ENCODE measurements at places on chromosomes 1 and 21. TPM values are rescaled to one million over a fixed set of nuclear protein-coding genes. Genes with fewer than 3 reads are reported as not detected.

ZNF684 gene
- total RNA-seq, result 6.0 TPM

C1orf141 gene
- total RNA-seq, result not detected

RGSL1 gene
- total RNA-seq, result not detected

FCGR2B gene
- total RNA-seq, result 0.22 TPM

NGF gene
- total RNA-seq, result 3.2 TPM

UBXN10 gene
- 0.22 TPM for total RNA-seq

FUCA1 gene
- total RNA-seq, result 20.4 TPM

AIRE gene
- 0.04 TPM for total RNA-seq

BPNT1 gene
- 14.5 TPM for total RNA-seq

GRCh38 chr21:24470852-24471251 lies 1136.4 kb downstream of the MRPL39 start:
- no peak for DNase-seq
- no peaks in the 10 kb centered on the region for H3K27me3 ChIP-seq
- no peaks in the 10 kb centered on the region for H3K4me1 ChIP-seq
- no peak overlapping the region for H3K4me3 ChIP-seq

GRCh38 chr1:244306544-244306943 lies 145.2 kb downstream of the ADSS2 start:
- no peak for DNase-seq
- no peak overlapping the region for H3K27ac ChIP-seq
- no peaks in the 10 kb centered on the region for H3K36me3 ChIP-seq
- no peak overlapping the region for H3K4me3 ChIP-seq

DNA sequence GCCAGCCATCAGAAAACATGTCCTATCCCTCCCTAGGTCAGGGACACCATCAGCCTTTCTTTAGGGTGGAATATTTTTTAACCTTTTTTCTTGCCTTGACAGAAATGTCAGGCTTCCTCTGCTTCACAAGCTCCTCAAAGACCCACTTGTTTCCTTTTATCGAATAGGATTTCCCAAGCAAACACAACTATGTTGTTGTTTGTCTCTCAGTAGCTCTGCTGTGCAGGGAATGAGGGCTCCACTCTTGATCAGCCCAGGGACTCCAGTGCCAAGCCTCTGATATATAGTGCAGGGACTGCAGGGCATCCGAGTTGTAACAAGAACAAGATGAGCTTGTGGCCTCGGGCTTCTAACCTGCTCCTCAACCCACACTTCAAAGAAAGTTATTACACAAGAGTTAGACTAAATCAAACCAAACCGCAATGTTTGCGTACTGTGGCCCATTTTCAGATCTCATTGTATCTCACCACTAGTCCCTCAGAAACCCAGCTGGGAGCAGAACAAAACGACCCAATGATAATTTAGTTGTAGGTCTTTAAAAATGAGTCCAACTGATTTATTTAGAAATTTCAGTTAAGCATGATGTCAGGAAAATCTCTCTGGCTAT lies 108.1 kb downstream of the ATG4C start:
- no peaks in the 10 kb centered on the region for H3K4me1 ChIP-seq
- no peaks in the 10 kb centered on the region for H3K36me3 ChIP-seq
- H3K27me3 ChIP-seq, result peaks cover 2% of the 10 kb centered on the region
- DNase-seq, result no peak

DNA sequence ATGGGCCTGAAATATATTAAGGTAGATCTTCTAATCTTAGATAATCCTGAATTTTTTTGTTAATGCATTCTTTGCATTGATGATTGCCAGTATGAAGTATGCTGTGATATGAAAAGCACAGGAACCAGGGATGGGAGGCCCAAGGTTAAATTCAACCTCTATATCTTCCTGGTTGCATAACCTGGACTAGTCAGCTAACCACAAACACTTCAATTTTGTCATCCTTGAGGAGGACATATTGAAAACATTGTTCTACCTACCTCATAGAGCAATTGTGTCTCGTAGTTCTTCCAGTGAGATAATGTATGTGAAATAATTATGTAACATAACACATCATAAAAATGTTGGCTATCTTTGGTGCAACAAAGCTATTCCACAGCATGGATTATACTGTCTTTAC lies 25.6 kb downstream of the PDC start:
- H3K27ac ChIP-seq, result no peak overlapping the region
- H3K4me3 ChIP-seq, result no peak overlapping the region
- H3K36me3 ChIP-seq, result no peaks in the 10 kb centered on the region

DNA sequence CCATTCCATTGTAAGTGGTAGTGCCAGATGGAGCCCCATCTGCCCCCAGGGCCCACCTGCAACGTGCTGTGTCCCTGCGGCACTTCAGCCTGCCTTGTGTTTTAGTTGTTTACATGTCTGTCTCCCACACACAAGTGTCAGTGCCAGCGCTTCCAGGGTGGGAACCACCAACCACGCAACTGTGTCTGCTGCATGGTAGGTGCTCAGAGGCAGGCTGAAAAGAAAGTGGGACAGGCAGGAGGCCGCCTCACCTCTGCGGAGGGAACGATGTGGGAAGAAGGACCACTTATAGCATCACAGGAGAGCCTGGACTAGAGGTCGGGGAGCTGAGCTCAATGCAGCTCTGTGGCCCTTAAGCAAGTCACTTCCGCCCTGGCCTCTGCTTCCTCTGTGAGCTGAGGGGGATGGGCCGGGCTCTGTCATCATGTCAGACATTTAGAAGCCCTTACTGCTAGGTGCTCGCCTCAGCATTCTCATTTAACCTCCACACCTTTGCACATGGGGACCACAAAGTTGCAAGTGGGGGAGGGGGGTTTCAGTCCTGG lies 17.9 kb downstream of the SLC9A1 start:
- peak overlapping the region; percentile 71 for H3K27ac ChIP-seq
- H3K36me3 ChIP-seq, result peaks cover 4% of the 10 kb centered on the region
- no peak overlapping the region for H3K4me3 ChIP-seq
- H3K4me1 ChIP-seq, result peaks cover 48% of the 10 kb centered on the region

- peak within 1 kb of the TSS; percentile 57 for H3K4me3 ChIP-seq
- peaks cover 23% of the 10 kb centered on the region for H3K4me1 ChIP-seq
- H3K36me3 ChIP-seq, result no peaks in the 10 kb centered on the region
- no peak for DNase-seq
- no peak within 1 kb of the TSS for H3K27ac ChIP-seq
- peaks cover 18% of the 10 kb centered on the region for H3K27me3 ChIP-seq
Observed at GRCh38 chr21:42513151-42513984, at the start of gene SLC37A1. Gene SLC37A1 (plus strand): TSS chr21:42513852. CDS start chr21:42518455, 4,603 bp downstream.

DNA sequence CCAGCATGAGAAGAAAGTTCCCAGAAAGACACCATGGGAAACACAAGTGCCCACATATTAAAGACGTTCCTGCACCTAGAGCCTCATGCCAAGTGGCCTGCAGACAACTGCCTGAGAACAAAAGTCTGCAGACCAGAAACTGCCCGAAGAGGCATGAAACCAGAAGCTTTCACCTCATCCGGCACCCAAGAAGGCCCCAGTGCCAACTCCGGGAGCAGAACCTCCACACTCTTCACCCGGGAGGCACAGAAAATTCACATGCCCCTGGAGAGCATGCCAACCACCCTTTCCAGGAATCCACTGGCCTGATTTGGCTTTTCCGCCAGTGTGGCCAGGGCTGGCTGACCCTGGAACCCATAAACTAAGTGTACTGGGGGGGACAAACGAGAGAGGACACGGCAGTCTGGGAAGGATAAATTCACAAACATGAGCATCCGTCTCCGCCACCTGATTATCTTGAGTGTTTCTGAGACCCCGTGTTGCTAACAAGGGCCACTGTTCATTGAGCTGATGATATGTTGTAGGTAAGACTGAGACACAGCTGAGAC lies 6.8 kb downstream of the TFF2 start:
- no peak overlapping the region for H3K27ac ChIP-seq
- no peak for DNase-seq
- no peaks in the 10 kb centered on the region for H3K4me1 ChIP-seq
- no peaks in the 10 kb centered on the region for H3K36me3 ChIP-seq
- no peak overlapping the region for H3K4me3 ChIP-seq
- H3K27me3 ChIP-seq, result peaks cover 3% of the 10 kb centered on the region

DNA sequence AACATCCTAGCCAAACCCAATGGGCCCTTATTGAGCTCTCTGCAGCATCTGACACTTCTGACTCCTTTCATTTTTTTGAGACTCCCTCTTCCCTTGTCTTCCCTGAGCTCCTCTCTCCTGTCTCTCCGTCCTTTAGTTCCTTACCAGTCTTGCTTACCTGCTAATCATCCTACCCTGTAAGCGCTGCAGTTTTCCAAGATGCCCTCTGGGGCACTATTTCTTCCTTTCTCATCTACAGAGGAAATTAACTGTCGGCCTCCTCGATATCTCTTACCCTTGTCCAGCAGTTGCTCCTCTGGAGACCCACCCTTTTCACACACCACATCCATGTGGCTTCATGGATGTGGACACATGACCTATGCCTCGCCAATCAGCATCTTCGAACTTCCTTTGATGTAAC lies 6.8 kb downstream of the GPR161 start:
- no peak for DNase-seq
- H3K27me3 ChIP-seq, result no peaks in the 10 kb centered on the region
- peaks cover 2% of the 10 kb centered on the region for H3K4me1 ChIP-seq
- no peak overlapping the region for H3K27ac ChIP-seq

GRCh38 chr1:205287767-205288559 lies 33.6 kb downstream of the NUAK2 start:
- H3K4me3 ChIP-seq, result no peak overlapping the region
- DNase-seq, result peak; percentile 79
- no peaks in the 10 kb centered on the region for H3K36me3 ChIP-seq
- H3K27me3 ChIP-seq, result no peaks in the 10 kb centered on the region

DNA sequence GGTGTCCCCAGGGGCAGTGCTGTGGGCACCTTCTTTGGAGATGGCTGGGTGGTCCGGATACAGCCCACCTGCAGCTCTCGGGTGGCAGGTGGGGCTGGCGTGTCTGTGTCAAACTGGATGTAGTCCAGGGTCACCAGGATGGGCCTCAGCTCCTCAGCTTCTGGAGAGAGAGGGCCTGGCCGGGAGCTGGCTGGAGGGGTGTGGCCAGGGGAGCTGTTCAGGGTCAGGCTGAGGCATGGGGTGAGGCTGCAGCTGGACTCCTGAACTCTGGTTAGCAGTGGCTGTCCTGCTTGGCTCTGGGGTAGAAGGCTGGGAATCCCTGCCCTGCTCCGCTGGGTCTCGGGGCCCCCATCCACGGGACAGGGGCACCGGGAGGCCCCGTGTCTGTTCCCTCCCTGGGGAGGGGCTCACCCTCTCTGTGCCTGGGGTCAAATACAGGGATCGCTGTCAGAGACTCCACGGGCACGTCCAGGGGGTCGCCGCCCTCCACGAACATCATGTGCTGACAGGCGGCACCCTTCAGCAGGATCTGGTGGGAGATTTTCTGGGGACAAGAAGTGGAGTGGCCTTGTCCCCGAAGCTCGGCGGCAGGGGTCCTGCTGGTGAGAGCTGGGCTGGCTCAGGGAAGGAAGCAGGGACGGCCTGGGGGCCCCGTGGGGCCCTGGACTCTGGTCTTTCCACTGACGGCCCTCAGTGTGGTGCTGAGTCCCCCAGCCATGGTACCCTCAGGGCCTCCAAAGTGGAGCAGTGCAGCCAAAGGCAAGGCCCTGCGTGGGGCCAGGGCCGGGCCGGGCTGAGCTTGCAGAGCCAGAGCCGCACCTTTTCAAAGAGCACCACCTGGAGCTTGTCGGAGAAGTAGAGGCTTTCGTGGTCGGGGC lies 4.1 kb upstream of the TMEM52 start:
- H3K4me3 ChIP-seq, result no peak overlapping the region
- H3K27ac ChIP-seq, result no peak overlapping the region
- H3K27me3 ChIP-seq, result peaks cover 2% of the 10 kb centered on the region
- peaks cover 39% of the 10 kb centered on the region for H3K4me1 ChIP-seq
- DNase-seq, result no peak

DNA sequence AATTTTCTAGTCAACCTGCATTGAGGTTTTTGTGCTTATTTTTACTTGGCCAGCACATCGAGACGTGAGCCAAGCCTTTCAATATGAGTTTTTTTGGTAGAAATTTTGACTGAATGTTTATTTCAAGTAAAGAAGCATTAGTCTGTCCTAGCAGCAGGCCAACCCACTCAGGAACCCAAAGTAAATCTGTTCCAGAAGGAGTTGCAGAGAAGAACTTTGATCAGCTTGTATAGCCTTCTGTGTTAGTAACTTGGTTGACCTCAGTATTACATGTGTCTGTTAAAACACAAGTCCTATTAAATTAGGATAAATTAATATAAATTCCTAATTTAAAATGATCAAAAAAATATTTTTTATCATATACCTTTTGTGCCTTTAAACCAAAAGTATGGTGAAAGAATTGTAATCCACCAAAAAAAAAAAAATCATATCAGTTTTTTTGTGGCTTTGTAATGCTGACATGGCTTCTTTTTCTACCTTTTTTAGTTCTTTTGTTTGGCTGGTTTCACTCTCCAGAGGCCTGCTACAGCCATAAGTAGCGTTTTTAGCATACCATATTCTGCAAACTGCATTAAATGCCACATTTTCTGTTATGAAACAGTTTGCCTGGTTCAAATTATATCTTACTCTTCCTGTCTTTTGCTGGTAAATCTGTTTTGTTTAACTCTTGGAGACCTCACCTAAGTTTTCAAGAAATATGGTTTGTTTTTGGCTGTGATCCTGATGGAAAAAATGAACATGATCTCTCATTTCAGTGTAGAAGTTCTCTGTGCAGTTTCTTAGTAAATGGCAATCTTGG lies 39.5 kb downstream of the ATF6 start:
- H3K27ac ChIP-seq, result peak overlapping the region; percentile 47
- H3K4me1 ChIP-seq, result no peaks in the 10 kb centered on the region
- no peaks in the 10 kb centered on the region for H3K27me3 ChIP-seq
- peak; percentile 90 for DNase-seq
- no peak overlapping the region for H3K4me3 ChIP-seq

GRCh38 chr1:189253601-189254350 lies 1223.9 kb downstream of the BRINP3 start:
- H3K4me1 ChIP-seq, result no peaks in the 10 kb centered on the region
- H3K27me3 ChIP-seq, result no peaks in the 10 kb centered on the region
- no peak overlapping the region for H3K4me3 ChIP-seq
- H3K27ac ChIP-seq, result no peak overlapping the region

- H3K4me1 ChIP-seq, result no peaks in the 10 kb centered on the region
- no peaks in the 10 kb centered on the region for H3K27me3 ChIP-seq
- H3K36me3 ChIP-seq, result no peaks in the 10 kb centered on the region
- peak; percentile 24 for DNase-seq
- no peak overlapping the region for H3K4me3 ChIP-seq
- no peak overlapping the region for H3K27ac ChIP-seq
Observed at GRCh38 chr21:30336596-30336995, 898 bp downstream of the KRTAP27-1 start.

DNA sequence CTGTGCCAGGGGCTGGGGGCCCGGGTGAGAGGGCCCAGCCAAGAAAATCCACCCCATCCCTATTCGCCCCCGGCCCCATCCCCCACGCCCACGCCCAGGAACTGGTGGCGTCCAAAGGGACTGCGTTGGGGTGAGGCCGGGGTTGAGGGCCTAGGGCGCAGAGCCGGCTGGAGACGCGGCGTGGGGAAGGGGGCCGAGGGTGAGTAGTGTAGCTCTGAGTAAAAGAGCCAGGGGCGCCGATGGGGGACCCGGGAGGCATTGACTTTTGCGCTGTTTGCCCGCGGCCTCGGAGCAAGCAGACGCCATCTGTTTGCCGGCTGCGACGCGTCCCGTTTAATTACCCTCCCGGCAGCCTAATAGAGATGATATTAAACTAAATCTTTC lies 3.5 kb upstream of the DMRTA2 start:
- H3K27me3 ChIP-seq, result peaks cover 87% of the 10 kb centered on the region
- no peaks in the 10 kb centered on the region for H3K36me3 ChIP-seq
- no peak overlapping the region for H3K4me3 ChIP-seq
- no peak overlapping the region for H3K27ac ChIP-seq
- no peak for DNase-seq

- H3K36me3 ChIP-seq, result no peaks in the 10 kb centered on the region
- peaks cover 2% of the 10 kb centered on the region for H3K4me1 ChIP-seq
- peaks cover 12% of the 10 kb centered on the region for H3K27me3 ChIP-seq
- H3K4me3 ChIP-seq, result no peak overlapping the region
Observed at GRCh38 chr1:9626201-9626608, 25.3 kb upstream of the PIK3CD start.

All from muscle of leg (tissue), 16 donors.